ENCODE measurements at places on chromosomes 1 and 21.
A peak's percentile ranks its signal among the peaks of the same experiment; 100 is the strongest.

DNA sequence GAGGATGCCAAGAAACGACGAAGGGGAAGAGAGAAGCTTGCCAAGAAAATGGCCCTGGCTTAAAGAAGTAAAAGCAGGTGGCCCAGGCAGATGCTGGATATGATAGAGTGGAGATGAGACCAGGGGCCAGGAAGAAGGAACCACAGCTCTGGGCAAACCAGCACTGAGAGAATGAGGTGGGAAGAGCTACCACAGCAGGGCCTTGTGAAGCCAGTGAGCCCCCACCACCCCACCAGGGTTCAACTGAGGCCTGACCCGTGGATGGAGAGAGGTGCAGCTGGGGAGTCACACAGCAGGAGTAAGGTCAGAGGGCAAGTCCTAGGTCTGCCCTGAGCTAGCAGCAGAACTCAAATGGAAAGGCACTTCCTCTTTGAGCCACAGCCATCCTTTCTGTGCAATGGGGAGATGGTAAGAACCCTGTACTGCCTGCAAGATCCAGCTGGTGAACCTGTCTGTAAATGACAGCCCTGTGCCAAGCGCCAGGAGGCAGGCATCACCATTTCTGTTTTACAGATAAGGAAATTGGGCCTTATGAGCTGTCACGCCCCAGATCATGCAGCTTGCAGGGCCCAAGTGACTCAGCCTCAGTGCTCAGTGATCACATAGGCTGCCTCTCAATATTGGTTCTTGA, 8.5 kb downstream of the SH3BGRL3 start:
- DNase-seq: peak; percentile 51

DNA sequence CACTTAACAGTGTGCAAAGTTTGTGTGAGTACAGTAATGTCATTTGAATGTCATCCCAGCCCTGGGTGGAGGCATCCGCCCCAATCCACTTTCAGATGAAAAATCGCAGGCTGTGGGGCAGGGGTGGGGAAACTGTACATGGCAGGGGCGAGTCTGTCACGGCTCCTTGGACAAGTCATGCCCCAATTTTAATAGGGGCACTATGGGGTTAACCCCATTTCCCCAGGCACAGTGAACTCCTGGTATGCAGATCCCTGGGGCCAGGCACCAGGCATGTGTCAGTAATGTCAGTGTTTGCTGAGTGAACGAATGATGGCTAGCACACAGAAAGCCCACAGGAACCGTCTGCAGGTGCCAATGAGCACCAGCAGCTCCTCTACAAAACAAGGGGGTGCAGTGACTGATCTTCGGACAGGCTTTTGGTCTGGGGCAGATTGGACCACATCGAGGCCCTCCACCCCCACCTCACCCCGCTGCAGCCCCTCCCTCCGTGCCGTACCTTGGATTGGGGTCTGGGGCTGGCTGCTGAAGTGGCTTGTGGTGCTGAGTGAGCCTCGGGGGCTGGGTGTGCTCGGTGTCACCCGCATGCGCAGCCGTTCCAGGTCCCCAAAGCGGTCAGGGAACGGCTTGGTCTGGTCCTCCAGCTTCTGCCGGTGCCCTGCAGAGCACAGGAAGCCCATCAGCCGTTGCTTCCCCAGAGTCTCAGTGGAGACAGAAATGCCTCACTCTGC, 23.2 kb downstream of the RUNX3 start:
- no peak for DNase-seq

GRCh38 chr1:231847612-231848397, 221.2 kb downstream of the DISC1 start:
- no peak for DNase-seq

- no peak for DNase-seq
Measured at GRCh38 chr1:168903237-168903830, 174.3 kb upstream of the DPT start.

- DNase-seq: peak; percentile 33
Measured at GRCh38 chr1:21673277-21673780, 4.2 kb upstream of the RAP1GAP start.

Data from colonic mucosa (tissue), 4 donors.